ENCODE measurements at places on chromosomes 1 and 21.

DNA sequence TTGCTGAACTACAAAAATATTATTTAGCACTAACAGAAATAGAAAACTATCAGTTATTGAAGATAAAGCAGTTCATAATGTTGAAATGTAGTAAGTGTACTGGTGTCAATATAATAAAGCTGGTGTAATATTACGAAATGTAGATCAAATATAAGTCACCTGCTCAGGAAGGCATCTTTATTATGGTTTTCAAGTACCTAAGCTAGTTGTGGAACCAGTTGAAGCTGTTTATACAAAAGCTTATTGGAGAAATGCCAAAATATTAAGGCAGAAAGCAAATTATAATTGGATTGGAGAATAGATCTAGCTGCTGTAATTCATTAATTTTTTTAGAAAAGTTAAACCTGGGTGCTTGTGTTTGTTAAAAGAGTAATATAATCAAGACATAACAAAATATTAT lies 6.2 kb upstream of the MARK1 start:
- DNase-seq = no peak

DNA sequence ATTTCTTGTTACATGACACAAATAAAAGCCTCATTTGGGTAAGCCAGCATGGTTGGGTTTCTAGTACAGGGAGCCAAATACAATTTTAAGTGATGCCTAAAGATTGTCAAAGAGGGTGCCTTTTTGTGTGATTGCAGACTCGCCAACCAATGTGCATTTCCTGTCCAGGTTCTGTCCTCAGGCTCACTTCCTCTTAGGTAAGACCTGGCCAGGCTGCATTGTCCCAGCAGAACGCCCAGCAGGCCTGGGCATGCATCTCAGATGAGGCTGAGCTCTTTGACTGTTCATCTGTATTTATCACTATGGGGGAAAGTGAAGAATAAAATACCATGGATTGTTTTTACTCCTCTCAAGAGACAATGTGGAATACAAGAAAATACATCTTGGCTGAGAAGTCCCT lies 49.7 kb downstream of the KCNC4 start:
- no peak for DNase-seq

DNA sequence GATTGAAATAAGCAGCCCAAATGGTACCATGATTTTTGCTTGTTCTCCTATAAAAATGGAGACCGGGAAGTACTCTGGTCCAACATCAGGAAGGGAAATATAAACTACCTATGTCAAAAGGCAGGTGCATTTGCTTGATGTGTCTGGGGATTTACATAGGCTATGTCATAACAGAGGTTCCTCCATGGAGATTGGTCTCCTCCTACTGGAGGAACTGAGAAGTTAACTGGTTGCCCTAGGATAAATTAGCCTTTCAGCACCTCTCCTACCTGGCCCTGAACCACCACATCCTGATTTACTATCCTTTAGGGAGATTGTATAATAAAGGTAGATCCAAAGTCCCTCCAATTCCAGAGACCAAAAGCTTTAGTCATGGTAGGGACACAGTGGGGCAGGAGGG lies 1109.3 kb upstream of the B3GALT2 start:
- DNase-seq = no peak

GRCh38 chr1:95287825-95288224 lies 53.8 kb downstream of the RWDD3 start:
- DNase-seq = no peak

DNA sequence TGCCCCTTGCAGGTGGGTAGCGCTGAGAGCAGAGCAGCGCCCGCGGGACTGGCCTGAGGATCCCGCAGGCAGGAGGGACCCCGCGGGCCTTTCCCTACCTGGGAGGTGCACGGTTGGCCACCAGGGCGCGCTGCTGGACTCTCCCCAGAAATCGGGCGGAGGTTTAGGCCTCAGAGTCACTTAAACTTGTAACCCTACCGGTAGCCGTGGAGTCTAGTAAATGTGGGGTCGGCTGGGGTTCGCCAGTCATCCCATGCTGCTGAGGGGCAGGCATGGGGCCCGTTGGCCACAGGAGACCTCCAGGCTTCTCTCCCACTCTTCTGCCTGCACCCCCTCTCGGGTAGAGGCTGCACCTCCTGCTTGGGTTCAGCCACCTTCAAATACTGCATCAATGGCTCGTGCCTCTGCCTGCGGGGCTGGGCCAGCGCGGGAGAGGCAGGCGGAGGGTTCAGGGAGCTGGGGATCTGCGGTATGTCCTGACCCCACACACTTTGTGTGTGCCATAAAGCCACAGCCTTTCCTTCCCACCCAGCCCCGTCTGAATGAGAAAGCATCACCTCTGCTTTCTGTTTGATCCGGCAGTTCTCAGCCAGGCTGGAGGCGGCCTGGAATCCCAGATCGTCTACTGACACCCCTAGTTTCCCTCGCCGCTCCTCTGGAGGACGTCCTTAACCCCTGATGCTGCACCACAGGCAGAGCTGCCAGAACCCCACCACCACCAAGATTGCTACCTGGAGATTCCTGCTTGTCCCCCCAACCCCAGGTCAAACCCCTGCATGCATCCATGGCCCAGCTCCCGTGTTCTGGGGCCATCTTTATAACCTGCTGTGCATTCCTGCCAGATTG lies 12.3 kb upstream of the GSTM4 start:
- peak; percentile 96 for DNase-seq

All from activated CD4-positive, alpha-beta T cell treated with anti-CD3 and anti-CD28 coated beads, Interleukin-2, amount 50 U/mL, for 48 hours (primary cell).